SK-MEL-5 (cell line): ENCODE measurements at places on chromosomes 3 and 15. TPM values are rescaled to one million over a fixed set of nuclear protein-coding genes. Genes with fewer than 3 reads are reported as not detected.

DNA sequence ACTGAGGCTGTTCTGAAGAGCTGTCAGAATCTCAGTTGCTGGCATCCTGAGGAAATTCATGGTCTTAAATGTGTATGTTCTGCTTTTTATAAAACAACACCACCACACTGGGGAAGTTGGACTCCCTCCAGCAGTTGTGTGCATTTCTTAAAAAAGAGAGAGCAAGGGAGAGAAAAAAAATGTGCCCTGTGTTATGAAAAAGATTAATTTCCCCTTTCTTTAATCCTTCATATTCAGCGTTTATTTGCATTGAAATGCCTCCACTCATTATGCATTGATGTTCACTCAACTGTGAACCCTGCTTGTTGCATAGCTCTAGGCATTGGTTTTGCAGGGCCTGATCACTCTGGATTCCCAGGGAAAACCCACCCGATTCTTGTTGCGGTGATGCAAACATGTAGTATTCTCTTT is 4.4 kb upstream of the ZNF609 start:
- no peak for DNase-seq

GRCh38 chr3:44476181-44476611 is 1.3 kb downstream of the ZNF445 start:
- no peak for DNase-seq

DNA sequence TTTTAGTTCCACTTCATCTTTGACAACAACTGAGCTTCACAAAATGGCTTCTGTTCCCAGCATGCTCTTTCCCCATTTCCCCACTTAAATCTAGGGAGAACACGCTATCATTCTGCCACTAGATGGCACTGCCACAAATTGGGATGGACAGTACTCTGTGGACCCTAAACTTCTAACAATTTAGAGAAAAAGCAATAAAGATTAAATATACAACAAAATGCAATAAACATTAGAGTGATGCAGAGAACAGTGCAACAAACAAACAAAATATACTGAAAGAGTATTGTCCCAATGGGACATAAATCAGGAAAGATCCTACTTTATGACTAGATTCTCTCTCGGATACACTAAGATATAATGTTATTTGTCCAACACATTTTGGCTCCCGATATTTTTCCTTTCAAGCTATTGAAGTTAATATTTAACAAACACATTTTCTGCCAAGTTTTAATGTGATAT is 169.7 kb upstream of the TMCO5A start:
- DNase-seq: peak; percentile 73

GRCh38 chr3:30203301-30203700 is 403.1 kb upstream of the TGFBR2 start:
- no peak for DNase-seq

Gene HIGD2B
- total RNA-seq: 0.11 TPM in 1 of 2 replicates, not detected in the other
